ENCODE measurements at places on chromosomes 4 and X.

DNA sequence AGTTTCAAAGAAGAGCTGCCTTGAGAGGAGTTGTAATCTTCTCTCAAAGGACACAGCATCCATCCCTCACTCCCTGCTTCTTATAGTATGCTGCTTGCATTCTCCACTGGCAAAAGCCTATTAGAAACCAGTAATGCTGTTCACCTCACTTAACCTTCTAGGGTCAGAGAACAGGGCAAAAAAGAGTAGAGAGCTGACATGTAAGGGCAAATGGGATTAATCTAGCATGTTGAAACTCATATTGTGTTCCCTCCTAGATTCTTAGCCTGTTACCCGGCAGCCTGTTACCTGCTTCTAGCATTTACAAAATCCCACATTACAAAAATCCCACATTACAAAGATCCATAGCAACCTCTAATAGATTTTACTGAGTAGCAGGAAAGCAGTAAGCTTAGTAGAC is 244.7 kb downstream of the SLC7A11 start:
- DNase-seq: no peak

- no peak for DNase-seq
These were observed 243.2 kb downstream of the MGST2 start for GRCh38 chr4:139908636-139909437.

DNA sequence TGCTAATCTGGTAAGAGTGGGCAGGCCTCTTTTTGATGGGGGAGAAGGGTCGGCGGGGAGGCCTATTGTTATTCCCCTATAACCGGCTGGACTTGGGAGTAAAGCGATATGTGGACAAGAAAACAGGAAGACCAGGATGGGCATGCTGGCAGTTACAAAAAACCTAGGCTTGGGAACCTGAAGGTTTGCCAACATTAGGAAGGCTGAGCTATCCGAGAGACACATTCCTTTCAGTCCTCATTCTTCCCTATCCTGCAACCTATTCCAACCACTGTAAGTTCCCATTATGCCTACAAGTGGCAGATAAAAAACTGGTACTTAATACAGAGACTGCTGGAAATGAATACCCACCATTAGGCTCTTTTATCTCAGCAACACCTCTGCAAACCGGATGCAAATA is 32.4 kb upstream of the CT47C1 start:
- no peak for DNase-seq

- peak; percentile 26 for DNase-seq
These were observed 158.2 kb downstream of the SPRY1 start for GRCh38 chr4:123554801-123555232.

DNA sequence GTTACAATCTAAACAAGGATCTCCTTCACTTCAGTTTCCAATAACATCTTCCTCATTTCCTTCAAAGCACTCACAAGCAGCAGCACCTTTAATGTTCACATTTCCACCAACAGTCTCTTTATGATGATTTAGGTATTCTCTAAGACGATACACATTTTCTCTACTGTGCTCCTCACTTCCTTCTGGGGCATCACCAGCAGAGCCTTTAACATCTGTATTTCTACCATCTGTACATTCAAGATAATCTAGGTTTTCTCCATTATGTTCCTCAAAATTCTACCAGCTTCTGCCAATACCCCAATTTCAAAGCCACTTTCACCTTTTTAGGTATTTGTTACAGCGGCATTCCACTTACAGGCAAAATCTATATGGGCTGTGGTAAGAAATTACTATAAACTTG is 80.6 kb downstream of the FBXW7 start:
- DNase-seq: no peak

GRCh38 chr4:10082459-10083272 is 33.9 kb downstream of the WDR1 start:
- peak; percentile 55 for DNase-seq

DNA sequence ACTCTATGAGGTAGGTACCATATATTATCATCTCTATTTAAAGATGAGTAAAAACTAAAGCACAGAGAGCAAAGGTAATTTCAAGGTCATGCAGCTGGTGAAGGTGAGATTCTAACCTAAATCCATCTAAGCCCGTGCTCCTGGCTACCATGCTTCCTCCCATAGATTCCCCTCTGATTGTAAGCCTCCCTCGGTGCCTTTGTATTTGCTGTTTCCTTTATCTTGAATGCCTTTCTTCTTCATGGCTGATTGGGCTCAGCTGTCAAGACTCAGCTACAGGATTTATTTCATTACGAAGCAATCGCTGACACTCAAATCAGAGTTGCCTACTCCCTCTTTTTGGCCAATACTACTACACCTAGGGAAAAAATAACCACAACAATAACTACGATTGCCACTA is 217.1 kb downstream of the ARAP2 start:
- DNase-seq: no peak

DNA sequence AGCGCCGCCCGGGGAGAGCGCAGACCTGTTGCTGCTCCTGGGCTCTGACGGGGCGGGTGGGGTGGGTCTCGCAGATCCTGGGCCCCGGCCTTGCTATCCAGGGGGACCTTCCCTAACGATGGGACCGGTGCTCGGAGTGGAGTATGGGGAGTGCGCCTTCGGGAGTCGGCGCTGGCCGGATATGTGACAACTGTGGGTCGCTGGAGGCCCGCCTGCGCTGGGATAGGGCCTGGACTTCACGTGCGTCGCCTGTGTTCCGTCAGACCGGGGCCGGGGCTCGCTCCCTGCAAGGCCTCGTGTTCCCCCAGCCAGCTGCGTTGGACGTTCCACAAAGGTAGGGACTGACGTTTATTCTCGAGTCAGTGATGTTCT is 1.3 kb downstream of the TBL1X start:
- DNase-seq: peak; percentile 25

- no peak for DNase-seq
These were observed 500 bp downstream of the GAR1 start for GRCh38 chr4:109816082-109816442.

- no peak for DNase-seq
These were observed 589.9 kb upstream of the GALNT7 start for GRCh38 chr4:172578712-172579111.

GRCh38 chr4:181538431-181538830 is 704.8 kb upstream of the TENM3 start:
- no peak for DNase-seq

DNA sequence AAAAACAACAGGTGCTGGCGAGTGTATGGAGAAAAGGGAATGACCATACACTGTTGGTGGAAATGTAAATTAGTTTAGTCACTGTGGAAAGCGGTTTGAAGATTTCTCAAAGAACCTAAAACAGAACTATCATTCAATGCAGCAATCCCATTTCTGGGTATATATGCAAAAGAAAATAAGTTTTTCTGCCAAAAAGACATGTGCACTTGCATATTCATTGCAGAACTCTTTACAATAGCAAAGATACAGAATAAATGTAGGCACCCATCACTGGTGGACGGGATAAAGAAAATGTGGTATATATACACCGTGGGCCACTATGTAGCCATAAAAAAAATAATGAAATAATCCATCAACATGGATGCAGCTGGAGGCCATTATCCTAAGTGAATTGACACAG is 105.1 kb upstream of the FSTL5 start:
- no peak for DNase-seq

GRCh38 chr4:2829933-2830451 is 13.7 kb upstream of the ADD1 start:
- no peak for DNase-seq

DNA sequence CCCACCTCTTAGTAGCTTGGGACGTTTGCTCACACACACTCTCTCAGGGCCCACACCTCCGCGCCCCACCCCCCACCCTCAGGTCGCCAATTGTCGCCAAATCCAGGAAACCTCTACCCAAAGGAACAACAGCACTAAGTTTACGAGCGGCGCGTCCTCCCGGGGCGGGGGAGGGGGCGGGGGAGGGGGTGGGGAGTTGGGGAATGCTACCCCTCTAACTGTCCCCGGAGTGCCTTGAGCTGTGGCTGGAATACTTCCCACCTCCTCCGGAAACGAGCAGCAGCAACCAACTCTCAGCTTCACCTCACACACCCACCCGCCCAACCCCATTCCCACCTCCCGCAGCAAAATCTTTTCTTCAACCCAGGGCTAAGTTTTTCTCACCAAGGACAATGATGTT is 135.6 kb upstream of the ZIC3 start:
- no peak for DNase-seq

DNA sequence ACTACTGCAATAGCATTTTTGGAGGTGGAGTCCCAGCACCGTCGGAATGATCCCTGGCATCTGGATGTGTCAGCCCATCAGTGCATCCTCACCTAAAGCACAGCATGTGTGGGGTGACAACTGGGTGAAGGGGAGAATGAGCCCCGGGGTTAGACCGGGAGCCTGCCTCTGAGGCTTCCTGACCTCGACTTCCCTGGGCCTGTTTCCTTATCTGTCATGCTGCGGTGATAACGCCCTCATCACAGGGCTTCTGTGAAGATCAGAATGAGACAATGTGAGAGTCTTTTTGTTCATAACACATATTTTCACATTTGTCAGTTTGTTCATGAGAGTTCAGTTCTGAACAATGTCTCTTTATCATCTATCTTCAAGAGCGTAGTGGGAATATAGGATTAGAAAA is 31.1 kb upstream of the PDLIM3 start:
- DNase-seq: no peak

DNA sequence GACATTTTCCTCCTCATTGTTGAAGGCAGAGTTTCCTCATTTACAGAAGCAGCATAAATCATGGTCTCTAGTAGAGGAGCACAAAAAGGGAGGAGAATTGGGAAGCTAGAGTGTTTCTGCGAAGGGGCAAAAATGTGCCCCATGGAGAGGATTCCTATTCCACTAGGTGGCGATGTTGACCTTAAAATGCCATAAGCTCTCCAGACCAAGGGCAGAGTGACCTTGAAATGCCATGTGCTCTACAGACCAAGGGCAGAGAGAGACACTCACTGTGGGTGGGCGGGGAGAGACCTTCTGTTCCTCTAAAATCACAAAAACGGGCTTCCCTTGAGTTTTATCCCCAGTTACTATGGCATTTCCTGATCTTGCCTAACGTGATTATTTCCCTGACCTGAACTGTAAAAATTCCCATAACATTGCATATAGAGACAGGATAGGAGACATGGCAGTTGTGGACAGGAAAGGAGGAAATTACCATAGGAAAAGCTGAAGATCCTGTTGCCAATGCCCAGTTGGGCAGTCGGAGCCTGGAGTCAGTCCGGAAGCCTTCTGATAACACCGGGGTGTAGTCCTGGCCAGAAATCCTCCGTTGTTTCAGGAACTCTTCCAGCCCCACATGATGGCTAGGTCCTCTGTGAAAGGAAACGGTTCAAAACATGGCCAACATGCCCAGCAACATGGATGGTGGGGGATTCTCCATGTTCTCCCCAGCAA is 567.7 kb downstream of the MAGEB5 start:
- DNase-seq: peak; percentile 1

GRCh38 chr4:184447664-184448063 is 26.7 kb downstream of the IRF2 start:
- no peak for DNase-seq

DNA sequence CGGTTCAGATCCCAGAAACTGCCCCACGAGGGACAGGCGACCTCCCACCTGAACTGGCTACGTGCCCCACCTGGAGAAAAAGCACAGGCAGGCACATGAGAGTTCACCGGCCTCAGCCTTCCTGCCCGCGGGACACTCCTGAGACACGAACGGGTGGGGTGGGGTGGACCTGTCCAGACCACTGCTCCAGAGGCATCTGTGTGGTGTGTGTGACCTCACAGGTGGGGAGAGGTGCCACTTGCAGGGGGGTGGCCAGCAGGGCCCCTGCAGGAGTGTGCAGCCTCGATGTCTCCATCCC is 18.5 kb downstream of the NELFA start:
- no peak for DNase-seq

- no peak for DNase-seq
These were observed 94.7 kb upstream of the NEIL3 start for GRCh38 chr4:177214935-177215334.

DNA sequence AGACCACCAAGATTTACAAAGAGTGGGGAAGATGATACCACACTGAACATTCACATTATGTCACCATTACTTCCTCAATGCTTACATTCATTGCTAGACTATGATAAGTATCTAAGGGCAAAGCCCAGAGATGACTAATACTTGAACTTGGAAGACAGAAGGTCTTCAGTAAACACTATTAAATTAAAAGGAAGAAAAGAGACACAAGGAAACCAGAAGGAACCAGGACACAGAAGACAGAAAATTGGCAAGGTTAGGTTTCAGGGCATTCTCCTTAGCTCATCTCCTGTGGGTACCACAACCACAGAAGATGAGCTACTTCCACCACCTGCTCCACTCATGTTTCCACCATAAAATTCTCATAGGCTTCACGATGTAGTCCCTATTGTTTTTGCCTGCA is 64.9 kb downstream of the NLGN4X start:
- no peak for DNase-seq

GRCh38 chr4:71275570-71275969 is 63.2 kb upstream of the SLC4A4 start:
- no peak for DNase-seq

All from globus pallidus (tissue), 1 donor.